ENCODE measurements at places on chromosomes 3 and 15.

- DNase-seq: no peak
These were observed 79.0 kb upstream of the ARRDC4 start for GRCh38 chr15:97881346-97881965.

- DNase-seq: no peak
These were observed 252.5 kb downstream of the CDIN1 start for GRCh38 chr15:36831904-36832287.

- DNase-seq: no peak
These were observed 42.7 kb upstream of the GAP43 start for GRCh38 chr3:115580566-115580965.

DNA sequence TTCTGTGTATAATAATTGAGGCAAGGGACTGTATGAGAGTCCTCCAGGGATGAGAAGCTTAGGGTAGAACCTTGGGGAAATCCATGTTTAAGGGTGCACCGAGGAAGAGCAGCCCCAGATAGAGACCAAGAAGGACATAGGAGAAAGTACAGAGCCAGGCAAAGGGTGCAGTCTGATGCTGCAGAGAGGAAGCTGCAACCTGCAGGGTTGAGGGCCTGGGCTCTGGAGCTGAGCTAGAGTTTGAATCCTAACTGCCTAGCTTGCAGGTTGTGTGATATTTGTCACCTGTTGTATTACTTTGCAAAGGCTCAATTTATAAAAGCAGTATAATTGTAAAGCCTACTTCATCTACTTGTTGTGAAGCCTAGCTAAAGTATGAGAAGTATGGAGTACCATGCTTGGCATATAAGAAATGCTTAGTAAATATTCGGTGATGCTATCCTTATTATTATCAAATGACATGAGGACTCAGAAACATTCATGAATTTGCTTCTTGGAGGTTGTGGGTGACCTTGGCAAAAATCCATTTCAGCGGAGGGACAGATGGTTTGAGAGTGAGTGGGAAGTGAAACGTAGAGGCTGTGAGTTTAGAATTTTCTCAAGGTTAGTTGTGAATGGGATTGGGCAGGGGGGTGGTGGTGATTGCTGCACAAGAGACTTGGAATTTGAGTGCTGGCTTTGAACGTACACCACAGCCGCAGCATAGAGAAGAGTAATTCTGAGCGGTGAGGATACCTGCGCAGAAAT lies 43.8 kb downstream of the PLCL2 start:
- DNase-seq: no peak

- DNase-seq: no peak
These were observed 35.6 kb downstream of the IQSEC1 start for GRCh38 chr3:13037458-13038117.

DNA sequence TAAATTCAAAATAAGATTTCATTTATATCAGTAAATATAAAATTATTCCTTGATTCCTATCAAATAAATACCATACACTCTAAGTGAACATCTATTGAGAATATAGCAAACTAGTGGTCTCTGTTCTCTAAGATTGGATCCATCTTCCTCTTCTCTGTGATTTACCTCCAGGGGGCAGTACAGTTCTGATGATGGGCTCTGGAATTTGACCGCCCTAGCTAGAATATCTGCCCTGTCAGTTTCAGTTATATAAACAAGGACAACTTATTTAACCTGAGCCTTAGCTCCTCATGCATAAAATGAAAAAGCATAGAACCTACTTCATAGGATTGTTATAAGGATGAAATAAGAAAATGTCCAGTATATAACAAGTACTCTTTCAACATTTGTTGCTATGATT lies 171.1 kb upstream of the CCDC54 start:
- no peak for DNase-seq

DNA sequence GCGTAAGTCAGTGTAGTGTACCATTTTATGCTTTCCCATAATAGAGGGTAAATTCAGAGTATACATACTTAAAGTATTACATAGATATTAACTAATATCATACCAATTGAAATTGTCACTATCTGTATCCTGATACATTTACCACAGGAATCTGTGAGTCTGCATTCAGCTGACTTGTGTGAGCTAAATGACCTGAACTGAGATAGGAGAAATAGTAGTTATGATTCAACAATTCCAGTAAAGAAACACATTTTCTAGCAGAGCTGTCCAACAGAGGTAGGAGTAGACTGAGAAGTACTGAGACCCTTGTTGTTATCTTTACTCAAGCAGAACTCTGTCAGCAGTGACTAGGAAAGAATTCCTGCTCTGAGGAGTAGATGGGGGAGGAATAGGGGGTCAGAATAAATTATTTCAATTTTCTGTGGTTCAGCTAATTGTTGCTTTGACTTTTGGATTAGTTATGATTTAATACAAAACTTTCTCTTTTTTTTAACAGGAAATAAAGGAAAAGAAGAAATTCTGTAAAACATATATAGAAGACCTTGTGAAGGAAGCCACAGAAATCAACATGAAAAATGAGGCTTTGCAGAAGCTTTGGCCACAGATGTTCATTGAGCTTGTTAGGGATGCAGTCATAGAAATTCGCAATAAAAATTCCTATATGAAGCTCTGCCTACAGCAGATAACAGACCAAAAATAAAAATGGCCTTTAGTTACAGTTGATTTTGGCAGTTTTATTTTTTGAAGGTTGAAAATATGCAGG lies 66.2 kb upstream of the THSD4 start:
- DNase-seq: no peak

DNA sequence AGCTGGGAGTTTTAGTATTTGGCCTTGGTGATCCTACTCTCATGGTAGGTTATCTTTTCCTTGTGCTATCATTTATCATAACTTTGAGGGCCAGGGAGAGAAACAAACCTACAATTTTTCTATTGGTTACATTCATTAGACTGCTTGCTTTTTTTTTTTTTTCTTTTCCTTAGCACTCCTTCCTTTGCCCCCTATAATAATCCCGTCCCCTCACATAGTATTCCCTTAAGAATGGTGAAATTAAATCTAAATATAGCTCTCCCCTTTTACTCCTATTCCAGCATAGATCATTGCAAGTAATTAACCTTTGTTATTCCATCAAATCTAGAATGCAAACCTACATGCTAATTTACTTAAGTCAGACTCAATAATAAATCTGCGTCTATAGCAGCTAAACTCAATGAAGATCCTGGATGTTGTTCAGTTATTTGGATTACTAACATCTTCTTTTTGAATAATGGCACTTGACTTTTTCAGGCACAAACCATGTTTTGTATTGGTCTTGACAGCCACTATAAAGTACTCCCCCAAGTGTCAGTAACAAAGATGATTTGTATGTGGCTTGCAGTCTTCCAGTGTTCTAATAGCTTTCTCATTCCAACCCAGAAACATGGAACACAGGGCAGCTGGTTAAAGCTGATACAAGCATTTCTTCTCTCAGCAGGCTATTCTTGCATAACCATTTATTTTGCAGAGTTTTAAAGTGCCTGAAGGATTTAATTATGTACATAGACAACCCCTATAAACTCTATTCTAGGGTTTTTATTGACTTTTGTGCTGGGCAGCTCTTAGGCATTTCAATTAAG lies 420.6 kb downstream of the MECOM start:
- no peak for DNase-seq

DNA sequence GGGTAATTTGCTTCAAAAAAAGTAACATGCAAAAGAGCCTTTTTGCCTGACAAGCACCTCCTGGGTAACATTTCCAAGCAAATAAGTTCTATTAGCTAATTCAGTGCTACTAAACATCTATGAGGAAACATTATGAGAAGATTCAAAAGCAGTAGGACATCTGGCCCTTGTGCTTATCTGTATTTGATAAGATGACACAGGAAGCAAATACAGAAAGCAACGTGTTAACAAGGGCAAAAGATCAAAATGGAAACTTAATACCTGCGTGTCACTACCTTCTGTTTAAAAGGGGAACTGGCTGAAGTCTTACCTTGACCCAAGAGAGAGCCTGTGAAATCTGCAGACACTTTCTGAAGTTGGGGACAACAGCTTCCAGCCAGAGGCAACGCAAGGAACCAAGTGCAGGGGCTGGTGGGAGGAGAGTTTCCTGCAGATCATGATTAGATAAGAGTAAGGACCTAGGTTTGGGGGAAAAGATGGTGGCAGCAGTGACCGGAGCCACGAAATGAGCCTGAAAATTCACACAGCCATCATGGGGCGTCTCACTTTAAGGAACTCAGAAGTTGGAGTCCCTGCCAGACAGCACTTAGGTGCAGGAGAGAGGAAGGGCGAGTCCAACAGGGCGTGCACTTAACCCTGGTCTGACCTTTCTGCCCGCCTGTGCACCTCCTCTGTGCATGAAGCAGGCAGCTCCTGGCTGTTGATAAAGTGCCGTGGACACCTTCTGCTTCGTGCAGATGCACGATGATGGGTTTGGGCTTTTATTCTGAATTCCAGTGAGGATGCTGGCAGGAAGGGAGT lies 153.6 kb upstream of the BHLHE40 start:
- DNase-seq: no peak

DNA sequence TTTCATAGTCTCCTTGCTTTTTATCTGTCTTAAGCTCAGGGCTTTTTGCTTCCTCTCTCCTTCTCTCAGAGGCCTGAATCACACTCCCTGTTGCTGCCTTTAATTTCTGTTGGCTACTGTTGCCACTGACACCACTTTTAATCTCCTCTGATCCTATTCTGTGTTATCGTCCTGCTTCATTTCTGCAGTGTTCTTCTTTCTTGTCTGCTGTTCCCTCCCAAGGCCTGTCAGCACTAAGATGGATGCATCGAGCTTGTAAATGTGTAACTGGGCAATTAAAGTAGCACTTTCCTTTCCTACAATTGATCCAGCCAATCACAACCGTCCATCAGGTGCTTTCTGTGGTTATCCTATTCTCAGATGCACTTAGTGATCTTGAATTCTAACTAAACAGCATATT lies 71.3 kb upstream of the VEPH1 start:
- no peak for DNase-seq

DNA sequence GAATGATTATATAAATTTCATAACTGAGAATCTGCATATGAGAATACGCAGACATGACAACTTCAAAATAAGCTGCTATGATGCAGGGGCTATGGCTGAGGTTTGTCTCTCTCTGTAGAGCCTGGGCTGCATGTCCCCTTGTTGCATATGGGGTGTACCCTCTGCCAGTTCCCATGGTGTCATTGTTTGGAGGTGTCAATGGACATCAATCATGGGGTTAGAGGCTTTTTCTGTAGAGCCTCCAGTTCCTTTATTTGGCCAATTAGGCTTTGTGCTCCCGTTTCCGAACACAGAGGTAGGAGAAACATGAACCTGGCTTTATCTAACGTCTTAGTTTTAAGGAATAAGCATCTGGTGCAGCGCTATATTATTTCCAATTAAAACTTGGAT lies 77.3 kb upstream of the RARB start:
- no peak for DNase-seq

- DNase-seq: no peak
These were observed 202.6 kb downstream of the KLHL25 start for GRCh38 chr15:85592148-85592547.

GRCh38 chr3:57967590-57967989 lies 40.6 kb upstream of the FLNB start:
- DNase-seq: no peak

- DNase-seq: no peak
These were observed 76.5 kb upstream of the ARHGEF26 start for GRCh38 chr3:154044671-154045070.

DNA sequence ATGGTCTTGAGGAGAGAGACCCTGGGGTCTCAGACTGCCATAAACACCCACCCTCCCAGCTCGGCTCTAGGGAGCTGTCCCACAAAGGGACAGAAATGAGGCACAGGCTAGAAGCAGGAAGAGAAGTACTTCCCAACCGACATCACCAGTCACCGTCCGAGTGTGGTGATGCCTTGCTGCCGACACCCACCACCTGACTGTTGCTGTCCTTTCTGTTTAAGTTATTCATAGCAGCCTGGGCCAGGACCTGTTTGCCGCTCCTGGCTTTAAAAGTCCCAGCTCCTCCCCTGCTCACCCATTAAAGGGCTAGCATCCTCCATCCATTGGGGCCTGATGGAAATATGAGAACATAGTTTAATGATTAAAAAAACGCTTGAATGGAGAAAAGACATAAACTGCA lies 13.2 kb upstream of the SPG11 start:
- DNase-seq: no peak

DNA sequence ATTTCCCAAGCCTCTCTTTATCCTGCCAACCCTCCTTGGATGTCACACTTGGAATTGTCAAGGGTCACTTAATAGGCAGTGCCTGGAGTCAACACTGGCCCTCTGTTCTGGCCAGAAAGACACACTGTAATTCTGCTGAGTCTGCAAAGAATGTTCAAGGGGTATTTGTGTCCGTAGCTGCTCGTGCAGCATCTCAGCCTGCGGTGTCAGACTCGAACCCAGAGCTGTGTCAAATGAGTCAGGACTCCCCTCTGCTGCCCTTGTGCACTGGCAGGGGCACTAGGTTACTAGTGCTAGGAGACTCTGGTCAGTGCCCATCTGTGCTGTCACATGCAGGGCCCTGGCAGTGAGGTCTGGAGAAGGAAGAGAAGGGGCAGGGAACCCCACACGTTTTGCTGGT lies 795 bp upstream of the AHSG start:
- no peak for DNase-seq

DNA sequence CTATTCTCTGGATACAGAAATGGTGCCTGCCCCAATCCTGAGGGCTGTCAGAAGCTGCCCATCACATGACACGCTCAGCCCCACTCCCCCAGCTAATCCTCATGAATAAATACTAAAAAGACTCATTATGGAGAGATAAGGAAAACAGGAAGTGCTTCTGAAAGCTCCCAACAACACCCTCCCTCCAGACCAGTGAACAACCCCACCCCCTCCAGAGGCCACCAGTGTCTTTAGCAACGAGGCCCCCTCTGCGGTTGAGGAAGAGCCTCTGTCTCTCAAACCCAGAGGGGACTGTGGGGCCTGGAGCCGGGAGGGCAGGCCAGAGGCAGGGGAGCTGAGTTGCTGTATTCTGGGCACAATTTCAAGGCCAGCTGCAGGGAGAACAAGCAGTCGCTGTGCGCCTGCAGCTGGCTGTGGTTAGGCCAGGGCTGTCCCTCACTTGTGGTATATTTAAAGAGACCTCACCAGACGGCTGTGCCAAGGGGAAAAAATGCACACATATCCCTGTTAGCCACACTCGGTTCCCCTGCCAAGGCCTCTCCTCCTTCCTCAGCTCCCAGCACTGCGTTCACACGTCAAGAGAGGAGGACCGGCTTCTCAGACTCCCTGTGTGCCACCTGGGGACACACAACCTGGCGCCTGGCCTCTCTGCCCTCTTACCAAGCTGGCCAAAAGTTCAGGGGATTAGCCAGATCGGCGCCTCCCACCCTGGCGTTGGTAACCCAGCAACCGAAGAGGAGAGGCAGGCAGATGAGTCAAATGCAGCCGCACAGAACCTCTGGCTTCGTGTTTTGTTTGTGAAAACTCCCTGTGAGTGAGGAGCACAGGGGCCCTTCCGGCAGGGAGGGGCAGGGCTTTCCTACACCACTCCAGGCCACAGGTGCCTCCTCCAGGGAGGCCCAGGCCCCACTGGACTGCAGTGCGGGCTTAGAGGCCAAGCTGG lies 101.2 kb upstream of the ETV5 start:
- no peak for DNase-seq

- no peak for DNase-seq
These were observed 11.7 kb downstream of the NKTR start for GRCh38 chr3:42612217-42612616.

GRCh38 chr3:11950576-11950975 lies 53.6 kb upstream of the SYN2 start:
- no peak for DNase-seq
